IPS-NIHi11 (cell line): ENCODE measurements at places on chromosomes 1 and 21.

DNA sequence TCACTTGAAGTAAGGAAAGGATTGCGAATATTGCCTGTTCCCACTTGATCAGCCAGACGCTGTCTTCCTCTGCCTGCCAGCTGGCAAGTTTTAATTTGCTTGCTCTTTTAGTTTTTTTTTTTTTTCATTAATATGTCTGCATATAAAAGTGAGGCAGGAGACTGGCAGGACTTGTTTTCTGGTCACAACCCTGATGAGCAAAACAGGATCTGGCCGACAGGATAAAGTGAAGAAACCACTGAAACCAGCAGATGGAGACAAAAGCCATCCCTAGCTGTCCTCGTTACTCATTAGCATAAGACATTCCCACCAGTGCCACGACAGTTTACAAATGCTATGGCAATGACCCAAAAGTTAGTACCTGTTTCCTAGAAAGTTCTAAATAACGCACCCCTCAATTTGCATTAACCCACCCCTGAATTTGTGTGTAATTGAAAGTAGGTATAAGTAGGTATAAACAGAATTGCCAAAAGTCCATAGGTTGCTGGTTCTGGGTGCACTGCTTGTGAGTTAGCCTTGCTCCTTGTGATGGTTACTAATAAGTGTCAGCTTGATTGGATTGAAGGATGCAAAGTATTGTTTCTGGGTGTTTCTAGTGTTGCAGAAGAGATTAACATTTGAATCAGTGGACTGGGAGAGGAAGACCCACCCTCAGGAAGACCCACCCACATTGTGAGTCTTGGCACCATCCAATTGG is 60.8 kb downstream of the ZNF684 start:
- no peak for DNase-seq

GRCh38 chr1:198595765-198596164 is 43.1 kb upstream of the PTPRC start:
- DNase-seq, result no peak

- DNase-seq, result peak; percentile 52
Observed at GRCh38 chr1:111197598-111198284, 2.7 kb downstream of the DENND2D start.

- DNase-seq, result no peak
Observed at GRCh38 chr21:45768011-45768739, 124.7 kb downstream of the PCBP3 start.

GRCh38 chr1:71788113-71788512 is 494.2 kb downstream of the NEGR1 start:
- no peak for DNase-seq

- peak; percentile 38 for DNase-seq
Observed at GRCh38 chr1:27058966-27059669, 46.5 kb upstream of the TENT5B start.

DNA sequence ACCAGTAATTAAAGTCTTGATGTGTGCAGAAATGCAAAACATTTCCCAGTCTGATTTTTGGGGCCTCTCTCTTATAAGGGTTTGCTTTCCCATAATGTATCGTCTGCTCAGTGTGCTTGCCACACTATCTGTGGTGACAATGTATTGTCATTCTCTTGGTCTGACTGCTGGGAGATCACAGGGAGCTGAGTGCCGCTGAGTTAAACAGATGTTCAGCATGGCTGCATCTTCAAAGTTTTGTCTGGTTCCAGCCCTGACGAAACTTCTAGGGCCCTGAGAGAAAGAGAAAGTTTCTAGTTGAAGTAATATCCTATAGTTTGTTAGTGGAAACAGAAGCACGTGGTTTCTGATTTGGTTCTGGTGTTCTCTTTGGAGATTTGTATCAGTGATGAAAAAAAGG is 42.6 kb downstream of the DNM3 start:
- no peak for DNase-seq

- DNase-seq, result no peak
Observed at GRCh38 chr1:113191579-113192076, 118.6 kb downstream of the LRIG2 start.

GRCh38 chr1:93223023-93223675 is 42.6 kb downstream of the CCDC18 start:
- no peak for DNase-seq

GRCh38 chr1:39826583-39826982 is 37.9 kb upstream of the BMP8B start:
- no peak for DNase-seq

GRCh38 chr1:12371053-12371452 is 141.2 kb downstream of the VPS13D start:
- no peak for DNase-seq

DNA sequence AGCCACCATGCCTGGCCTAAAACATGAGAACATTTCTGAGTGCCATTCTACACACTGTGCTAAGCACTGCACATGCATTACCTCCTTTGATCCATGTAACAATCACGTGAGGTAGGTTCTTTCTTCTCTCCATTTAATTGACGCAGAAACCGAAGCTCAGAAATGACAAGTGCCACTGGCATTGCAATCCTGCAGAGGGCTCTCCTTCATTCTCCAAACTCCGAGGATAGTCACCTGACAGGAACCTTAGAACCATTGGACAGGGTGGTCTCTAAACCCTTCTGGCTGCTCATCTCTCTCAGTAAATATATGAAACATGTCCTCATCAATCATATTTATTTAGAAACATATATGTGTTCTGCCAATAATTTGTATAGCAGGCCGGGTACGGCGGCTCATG is 167.1 kb upstream of the JUN start:
- DNase-seq, result no peak

DNA sequence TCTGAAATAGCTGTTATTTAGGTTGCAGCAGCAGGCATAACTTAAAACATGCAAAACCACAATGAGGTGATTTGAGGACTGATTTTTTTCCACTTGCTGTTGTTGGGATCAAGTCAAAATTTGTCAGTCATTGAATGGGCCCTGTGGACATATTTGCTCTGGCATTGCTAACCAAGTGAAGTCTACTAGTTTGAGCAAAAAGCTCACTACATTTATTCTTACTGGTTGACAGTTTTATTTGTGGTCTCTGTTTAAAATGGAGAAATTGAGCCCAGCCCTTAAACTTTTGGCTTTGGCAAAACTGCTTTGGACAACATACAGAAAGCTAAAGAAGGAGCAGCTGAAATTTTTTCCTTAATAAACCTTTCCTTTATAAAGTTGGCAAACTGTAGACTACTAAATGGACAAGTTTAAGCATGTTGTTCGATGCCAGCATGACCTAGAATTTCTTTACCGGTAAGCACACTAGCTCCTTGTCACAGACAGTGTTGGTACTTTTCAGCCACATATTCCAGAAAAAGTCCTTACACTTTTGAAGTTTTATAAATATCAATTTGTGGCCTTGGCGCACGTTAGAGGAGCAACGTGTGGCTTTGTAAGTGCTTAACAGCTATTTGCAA is 234.6 kb downstream of the USP25 start:
- DNase-seq, result no peak

GRCh38 chr1:201610858-201611257 is 71.9 kb downstream of the NAV1 start:
- no peak for DNase-seq

GRCh38 chr1:85607921-85608265 is 27.3 kb downstream of the CCN1 start:
- DNase-seq, result no peak

GRCh38 chr1:109546311-109547109 is 1.9 kb upstream of the GNAI3 start:
- DNase-seq, result peak; percentile 91

DNA sequence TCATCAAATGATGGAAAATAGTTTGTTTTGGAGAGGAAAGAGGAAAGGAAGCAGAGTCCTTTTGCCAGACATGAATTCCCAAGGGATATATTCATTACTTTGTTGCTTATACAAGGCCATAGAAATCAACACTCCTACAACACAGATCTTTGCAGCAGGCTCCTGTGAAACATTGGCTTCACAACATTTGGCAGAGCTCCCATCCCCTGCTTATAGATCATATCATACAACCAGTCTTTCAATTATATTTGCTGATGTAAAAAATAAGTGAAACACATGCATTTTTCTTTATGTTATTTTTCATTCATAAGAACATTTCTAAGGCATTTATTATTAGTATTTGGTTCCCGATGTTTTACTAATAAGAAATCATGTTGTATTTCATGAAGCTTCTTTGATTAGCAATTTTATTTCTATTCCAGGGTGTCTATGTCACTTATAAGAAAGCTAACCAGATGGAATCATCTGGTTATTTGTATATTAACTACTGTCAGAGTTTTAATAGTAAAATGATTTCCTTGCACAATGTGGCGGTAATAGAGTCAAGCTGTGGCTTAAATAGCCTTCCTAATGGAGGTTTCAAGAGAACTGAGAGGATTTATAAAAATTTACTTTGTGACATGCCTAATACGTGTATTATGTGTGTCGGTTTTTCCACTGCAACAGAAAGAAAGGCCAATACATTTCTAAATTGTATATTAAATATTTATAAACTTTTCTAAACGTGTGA is 470.3 kb upstream of the NCAM2 start:
- no peak for DNase-seq

DNA sequence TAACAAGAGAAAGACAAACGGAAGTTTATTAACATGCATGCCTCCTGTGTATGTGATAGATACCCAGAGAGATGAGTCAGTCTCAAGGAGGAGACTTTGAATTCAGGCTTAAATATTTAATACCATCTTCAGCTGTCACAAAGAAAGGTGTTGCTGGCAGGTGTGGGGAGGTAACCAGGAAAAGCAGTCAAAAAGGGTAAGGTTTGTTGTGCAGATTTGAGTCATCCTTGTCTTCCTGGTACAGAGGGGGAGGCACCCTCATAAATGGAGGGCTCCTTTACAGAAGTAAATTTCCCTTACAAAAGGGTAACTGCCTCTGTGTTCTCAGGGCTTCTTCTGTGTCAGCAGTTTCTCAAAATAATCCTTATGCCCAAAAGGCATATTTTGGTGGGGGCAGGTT is 75.2 kb upstream of the B3GALT5 start:
- peak; percentile 49 for DNase-seq

DNA sequence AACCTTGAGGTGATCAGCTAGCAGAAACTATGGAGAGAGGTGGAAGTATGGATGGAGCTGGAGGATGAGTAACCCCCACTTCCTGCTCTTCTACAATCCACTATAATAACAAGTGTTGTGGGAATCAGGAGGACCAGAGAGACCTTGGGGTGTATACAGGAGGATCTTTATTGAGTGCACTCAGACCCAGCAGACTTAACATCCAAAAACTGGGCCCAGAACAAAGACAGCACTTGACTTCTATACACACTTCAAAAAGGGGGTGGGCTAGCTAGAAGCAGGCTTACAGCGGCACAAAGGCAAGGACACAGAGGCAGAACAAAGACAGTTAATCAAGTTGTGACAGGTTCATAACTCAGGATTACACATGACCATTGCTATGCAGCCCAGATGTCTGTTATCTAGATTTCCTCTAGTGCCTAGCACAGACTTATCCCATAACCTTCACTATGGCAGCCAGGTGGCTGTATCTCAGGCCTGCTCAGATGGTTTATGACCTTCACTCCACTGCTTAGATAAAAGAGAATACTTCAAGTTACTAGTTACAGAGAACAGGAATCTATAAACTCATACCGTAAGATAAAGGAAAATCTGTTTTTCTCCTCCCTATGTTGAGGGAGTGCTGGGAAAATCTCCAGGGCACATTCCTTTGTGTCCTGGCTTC is 36.1 kb upstream of the PADI2 start:
- DNase-seq, result no peak

- peak; percentile 56 for DNase-seq
Observed at GRCh38 chr1:209150114-209150513, 433.4 kb upstream of the CAMK1G start.

DNA sequence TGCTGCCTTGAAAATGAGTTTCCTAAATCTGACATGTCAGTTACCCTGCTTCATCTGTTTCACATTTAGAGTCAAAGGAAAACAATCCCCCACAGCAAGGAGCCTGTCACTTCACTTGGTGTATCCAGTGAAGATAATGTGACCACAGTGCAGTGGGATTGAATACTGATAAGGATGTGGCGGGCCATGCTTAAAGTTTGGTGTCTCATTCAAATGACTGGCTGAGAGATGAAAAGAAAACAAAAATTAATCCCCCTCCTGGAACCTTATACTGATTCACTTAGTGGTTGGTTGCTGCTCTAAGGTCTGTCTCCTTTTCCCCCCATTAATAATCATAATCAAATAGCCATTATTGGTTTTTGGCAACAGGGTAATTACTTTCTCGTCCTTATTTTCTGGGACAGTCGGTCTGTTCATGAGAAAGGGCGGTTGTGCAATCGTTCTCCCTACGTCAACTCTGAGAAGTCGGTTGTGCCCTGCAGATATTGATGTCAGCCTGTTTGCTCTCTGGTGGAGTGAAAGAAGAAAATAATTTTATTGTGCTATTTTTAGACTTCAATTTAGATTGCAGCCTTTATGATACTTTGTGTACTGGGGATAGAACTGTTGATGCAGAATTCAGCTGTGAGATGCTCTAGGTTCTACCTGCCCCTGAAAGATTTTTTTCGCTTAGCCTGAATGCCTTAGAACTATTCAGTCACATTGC is 360.2 kb downstream of the DISC1 start:
- no peak for DNase-seq

GRCh38 chr1:193222056-193222615 is 35.7 kb upstream of the B3GALT2 start:
- DNase-seq, result no peak

GRCh38 chr1:25472471-25472870 is 41.8 kb downstream of the MACO1 start:
- DNase-seq, result no peak

- no peak for DNase-seq
Observed at GRCh38 chr1:63413394-63413793, 46.0 kb downstream of the ALG6 start.

- no peak for DNase-seq
Observed at GRCh38 chr1:110726755-110727154, 52.0 kb upstream of the KCNA3 start.

GRCh38 chr1:212955961-212956620 is 5.8 kb downstream of the VASH2 start:
- no peak for DNase-seq

GRCh38 chr1:240337781-240338180 is 246.1 kb downstream of the FMN2 start:
- DNase-seq, result no peak

DNA sequence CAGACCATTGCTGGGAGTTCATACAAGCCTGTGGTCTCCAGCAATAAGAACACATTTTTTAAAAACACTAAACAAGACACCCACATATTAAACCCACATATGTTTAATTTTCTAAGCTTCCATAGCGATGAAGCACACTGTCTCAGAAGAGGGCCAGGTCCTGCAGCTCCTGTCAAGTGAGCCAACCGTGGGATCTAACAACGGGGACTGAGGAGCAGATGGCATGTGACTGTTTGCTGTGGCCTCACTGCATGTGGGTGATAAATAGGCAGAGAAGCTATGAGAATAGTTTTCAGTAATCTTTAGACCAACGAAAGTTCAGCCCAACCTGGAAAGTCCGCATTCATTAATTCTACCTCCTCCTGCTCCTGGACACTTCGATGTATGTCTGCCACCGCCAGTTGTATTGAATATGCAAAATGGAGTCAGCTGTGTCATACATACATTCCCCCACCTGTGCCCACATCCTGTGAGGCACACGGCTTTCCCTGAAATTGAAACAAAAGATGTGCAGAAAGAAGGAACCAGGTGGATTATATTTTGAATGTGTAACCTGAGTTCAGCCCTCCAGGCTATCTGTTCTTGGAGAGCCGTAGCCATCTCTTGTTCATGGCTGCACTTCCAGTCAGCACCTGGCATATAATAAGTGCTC is 88.2 kb downstream of the MIS18A start:
- DNase-seq, result no peak

GRCh38 chr1:23590058-23590783 is 30.9 kb upstream of the ID3 start:
- DNase-seq, result no peak

GRCh38 chr1:167489571-167490340 is 28.6 kb downstream of the CD247 start:
- DNase-seq, result peak; percentile 87
